Caco-2 (cell line): ENCODE measurements at places on chromosomes 5 and 9.

DNA sequence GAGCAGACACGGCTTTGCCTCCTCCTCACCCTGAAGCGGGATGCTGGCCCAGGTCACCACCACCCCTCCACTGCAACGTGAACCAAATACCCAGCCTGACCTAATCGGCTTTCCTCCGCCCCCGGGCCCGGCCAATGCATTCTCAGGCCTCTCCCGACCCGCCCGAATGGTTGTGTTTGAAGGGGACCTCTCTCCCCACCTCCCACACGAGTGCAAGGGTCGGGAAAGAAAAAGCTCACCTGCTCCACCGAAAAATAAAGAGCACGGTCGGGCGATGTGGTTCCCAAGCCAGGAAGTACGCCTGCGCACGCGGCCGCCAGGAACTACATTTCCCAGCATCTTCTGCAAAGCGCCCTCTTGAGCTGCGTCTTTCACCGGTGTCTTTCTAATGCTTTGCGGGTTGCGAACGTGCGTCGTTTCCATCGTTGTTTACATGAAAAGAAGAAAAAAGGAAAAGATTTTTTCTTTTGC lies at the start of gene ZNF883:
ZNF883 (minus strand) TSS at position 282 of the 471 bp plus-strand sequence.
- H3K36me3 ChIP-seq = no peaks in the 10 kb centered on the region
- H3K4me1 ChIP-seq = no peaks in the 10 kb centered on the region
- H3K27me3 ChIP-seq = no peaks in the 10 kb centered on the region
- no peak within 1 kb of the TSS for H3K4me3 ChIP-seq

- no peak overlapping the region for H3K27ac ChIP-seq
- H3K4me3 ChIP-seq = no peak overlapping the region
- H3K4me1 ChIP-seq = no peaks in the 10 kb centered on the region
- DNase-seq = no peak
- H3K36me3 ChIP-seq = no peaks in the 10 kb centered on the region
Measured at GRCh38 chr5:6700074-6700684, 13.1 kb upstream of the TENT4A start.

DNA sequence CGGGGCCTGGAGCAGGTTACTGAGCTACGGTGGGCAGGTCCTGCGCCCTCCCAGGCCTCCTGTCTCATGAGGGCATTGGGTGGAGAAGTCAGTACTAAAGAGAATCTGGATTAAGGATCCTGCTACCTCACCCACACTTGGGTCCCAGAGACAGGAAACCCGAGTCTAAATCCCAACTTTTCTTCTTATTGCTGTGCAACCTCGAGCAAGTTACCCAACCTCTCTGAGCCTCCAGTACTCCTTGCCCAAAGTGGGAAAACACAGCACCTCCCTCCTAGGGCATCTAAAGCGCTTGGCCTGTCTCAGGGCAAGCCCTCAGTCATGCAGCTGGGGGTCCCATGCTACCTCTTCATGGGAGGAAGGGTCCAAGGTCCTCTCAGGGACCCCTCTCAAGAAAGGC lies 28.2 kb downstream of the ASS1 start:
- H3K4me1 ChIP-seq = no peaks in the 10 kb centered on the region
- H3K27ac ChIP-seq = no peak overlapping the region
- no peaks in the 10 kb centered on the region for H3K36me3 ChIP-seq
- H3K27me3 ChIP-seq = no peaks in the 10 kb centered on the region
- no peak overlapping the region for H3K4me3 ChIP-seq

GRCh38 chr5:170206958-170207357 lies 25.8 kb upstream of the C5orf58 start:
- H3K36me3 ChIP-seq = no peaks in the 10 kb centered on the region
- H3K27me3 ChIP-seq = no peaks in the 10 kb centered on the region; the same call in none of the 2 replicates
- H3K4me3 ChIP-seq = no peak overlapping the region
- H3K27ac ChIP-seq = no peak overlapping the region
- DNase-seq = no peak

DNA sequence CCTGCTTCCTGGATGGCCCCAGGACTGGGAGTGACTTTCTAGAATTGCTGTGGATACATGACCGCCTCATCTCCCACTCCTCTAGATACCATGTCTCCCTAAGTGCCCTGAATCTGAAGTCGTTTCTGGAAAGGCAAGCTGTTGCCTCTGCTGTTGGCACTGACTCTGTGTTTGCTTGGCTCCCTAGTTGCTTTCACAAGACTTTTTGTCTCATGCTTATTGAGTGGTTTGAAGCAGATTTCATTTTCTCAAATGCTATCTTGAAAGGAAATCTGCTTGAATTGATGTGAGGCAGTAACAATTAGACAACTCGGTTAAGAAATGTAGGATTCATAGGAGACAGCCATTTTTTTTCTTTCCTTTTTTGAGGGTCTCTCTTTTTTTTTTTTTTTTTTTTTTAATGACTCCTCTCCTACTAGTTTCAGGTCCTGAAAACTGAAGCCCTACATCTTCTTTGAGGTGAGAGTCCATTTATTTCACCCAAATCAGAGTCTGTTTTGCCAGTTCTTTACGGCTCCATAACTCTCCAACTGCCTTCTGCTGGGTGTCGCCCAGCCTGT lies 65.9 kb downstream of the PRDM6 start:
- H3K4me1 ChIP-seq = no peaks in the 10 kb centered on the region; the same call in 1 of the 2 replicates
- DNase-seq = no peak

DNA sequence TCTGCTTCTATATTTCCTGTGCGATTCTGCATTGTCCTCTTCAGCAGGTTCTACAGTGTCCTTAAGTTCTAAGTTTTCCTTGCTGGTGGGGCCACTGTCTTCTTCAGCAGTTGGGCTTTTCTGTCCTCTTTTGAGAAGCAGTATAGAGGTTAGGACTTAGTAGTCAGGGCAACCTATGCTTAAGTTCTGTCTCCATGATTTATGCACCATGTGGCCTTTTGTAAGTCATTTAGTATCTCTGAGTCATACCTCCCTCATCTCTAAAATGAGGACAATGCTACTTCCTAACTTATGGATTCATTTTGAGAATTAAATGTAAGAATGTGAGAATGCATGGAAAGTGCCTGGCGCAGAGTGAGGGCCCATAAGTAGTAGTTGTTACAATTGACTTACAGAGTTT lies 46.8 kb downstream of the GRIN3A start:
- H3K36me3 ChIP-seq = no peaks in the 10 kb centered on the region
- H3K4me1 ChIP-seq = no peaks in the 10 kb centered on the region
- no peak for DNase-seq
- no peaks in the 10 kb centered on the region for H3K27me3 ChIP-seq
- no peak overlapping the region for H3K4me3 ChIP-seq
